ENCODE measurements at places on chromosomes 11 and 22.

GRCh38 chr22:33787645-33788456 is 132.4 kb downstream of the LARGE1 start:
- DNase-seq = no peak

DNA sequence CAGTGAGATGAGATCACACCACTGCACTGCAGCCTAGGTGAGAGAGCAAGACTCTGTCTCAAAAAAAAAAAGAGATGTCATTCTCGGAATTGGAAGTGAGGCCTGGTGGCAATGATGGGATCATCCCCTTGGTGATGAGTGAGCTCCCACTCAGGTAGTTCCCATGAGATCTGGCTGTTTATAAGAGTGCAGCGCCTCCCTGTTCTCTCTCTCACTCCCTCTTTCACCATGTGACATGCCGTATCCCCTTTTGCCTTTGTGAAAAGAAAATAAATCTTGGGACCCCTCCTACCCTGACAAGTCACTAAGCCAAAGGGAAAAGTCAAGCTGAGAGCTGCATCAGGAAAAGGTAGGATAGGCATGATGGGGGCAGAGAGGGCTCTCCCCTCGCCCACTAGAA is 28.8 kb downstream of the ZNF70 start:
- DNase-seq = no peak

DNA sequence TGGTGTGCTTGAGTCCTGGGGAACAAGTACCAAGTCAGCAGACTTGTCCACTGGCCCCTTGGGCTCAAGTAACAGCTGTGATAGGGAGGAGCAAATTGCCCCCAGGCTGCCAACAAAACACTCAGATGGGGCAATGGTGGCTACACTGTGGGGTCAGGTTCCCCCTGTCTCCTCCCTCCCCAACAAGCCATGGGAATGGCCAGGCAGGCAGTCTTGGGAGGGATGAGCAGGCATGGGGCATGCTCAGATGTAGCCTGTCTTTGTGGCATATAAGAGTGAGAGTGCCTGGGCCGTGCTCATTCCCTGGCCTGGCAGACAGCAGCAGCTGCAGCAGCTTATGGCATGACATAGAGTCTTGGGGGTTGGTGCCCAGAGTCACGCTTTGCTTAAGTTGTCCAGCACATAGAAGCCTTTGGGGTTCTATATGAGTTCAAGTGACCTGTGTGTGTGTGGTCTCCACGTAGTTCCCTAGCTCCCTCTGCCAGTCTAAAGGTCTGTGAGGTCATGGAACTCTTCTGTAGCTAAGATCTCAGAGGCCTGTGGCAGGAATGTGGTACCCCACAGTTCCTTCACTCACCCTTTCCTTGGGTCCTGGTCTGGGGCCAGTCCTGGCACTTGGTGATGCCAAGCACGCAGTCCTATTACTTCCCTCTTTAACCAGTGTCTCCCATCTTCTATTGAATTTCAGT is 44.7 kb downstream of the BIRC2 start:
- no peak for DNase-seq

GRCh38 chr22:32183625-32184024 is 21.2 kb downstream of the RFPL2 start:
- no peak for DNase-seq

- DNase-seq = peak; percentile 53
These were observed 23.6 kb downstream of the ALX4 start for GRCh38 chr11:44286268-44286880.

- DNase-seq = no peak
These were observed 13.0 kb downstream of the TBX1 start for GRCh38 chr22:19773470-19774040.
